ENCODE measurements at places on chromosomes 6 and 20.

GRCh38 chr20:41118632-41119031 is 18.7 kb upstream of the PLCG1 start:
- no peak for DNase-seq

GRCh38 chr6:11333132-11333849 is 100.8 kb upstream of the NEDD9 start:
- no peak for DNase-seq

- no peak for DNase-seq
Measured at GRCh38 chr6:22829070-22829469, 259.7 kb downstream of the HDGFL1 start.

DNA sequence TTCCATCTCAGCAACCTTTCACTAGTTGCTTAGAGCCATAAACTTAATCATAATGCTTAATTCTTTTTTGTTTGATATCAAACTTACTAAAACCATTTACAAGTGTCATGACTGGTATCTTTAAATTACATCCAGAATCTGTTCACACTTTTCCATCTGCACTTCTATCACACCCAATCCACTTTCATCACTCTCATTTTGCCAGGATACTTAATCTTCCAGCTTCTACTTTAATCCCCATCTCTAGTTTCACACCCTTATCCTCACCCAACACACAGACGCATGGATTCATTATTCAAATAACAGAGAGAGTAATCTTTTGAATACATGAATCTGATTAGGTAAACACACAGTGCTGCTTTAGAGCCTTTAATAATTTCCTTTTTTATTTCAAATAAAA is 828.4 kb downstream of the HACE1 start:
- no peak for DNase-seq

DNA sequence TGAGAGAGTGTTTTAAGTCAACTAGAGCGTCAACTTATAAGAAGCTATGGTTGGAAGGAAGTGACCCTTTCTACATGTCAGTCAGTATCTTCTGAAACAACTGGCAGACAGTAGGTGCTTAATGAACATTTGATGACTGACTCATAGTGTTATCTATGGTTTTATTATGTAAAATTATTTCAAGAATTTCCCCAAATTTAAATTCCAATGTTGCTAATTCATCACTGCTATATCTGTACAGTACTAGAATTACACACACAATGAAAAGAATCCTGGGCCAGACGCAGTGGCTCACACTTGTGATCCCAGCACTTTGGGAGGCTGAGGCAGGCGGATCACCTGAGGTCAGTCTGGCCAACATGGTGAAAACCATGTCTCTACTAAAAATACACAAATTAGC is 721.4 kb upstream of the FLRT3 start:
- DNase-seq = no peak

DNA sequence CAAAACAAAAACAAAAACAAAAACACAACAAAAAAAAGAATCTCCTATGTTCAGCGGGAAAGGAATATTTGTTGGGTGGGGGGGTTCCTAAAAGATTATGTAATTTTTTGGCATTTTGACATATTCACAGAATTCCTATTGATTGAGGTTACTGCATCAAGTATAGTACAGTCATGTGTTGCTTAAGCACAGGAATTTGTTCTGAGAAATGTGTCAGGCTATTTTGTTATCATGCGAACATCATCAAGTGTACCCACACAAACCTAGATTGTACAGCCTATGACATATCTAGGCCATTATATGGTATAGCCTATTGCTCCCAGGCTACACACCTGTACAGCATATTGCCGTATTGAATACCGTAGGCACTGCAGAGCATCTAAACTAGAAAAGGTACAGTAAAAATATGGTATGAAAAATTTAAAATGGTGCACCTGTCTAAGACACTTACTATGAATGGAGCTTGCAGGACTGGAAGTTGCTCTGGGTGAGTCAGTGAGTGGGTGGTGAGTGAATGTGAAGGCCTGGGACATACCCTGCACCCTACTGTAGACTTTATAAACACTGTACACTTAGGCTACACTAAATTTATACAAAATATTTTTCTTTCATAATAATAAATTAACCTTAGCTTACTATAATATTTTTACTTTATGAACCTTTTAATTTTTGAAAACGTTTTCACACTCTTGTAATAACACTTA is 110.6 kb downstream of the CDKAL1 start:
- no peak for DNase-seq

DNA sequence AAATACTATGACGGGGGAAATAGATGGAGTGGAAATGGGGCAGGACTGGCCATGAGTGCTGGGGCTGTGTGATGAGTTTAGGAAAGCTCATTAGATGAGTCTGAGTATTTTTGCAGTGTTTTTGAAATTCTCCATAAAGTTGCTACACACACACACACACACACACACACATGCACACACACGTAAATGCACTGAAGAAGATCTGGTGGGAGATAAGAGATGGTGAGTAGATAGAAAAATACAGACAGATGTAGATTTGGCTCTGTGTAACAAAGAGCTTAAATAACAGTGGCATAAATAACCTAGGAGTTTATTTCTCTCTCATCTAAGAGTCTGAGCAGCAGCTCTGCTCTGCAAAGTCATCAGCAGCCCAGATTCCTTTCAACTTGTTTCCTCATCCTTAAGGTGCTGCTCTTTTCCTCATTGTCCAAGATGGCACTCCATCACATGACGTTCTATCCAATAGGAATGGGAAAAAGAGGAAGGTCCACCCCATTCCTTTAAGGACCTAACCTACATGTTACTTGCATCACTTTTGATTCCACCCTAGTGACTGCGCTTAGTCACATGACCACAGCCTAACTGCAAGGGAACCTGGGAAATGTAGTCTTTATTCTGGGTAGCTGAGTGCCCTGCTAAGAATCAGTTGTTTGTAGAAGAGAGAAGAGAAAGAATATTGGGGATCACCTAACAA is 76.4 kb downstream of the EYA2 start:
- no peak for DNase-seq

DNA sequence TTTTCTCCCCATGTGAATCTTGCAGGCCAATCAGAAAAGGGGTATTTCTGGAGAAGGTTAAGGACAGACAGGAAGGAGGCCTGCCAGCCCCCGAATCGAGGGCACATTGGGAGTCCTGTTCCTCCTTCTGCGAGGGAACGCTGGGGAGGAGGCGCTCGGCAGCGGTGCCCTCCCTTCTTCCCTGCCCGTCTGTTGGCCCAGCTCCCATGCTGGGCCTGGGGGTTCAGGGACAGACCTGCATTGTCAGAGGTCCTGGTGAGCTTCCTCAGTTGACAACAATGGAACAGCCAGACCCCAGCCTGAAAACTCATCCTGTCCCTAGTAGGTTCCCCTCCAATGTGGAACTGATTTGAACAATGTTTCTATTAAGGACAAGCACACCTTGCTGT is 15.1 kb upstream of the SYNJ2 start:
- no peak for DNase-seq

GRCh38 chr6:159116343-159116742 is 52.9 kb upstream of the FNDC1 start:
- no peak for DNase-seq

- no peak for DNase-seq
Measured at GRCh38 chr6:170160628-170161611, 130.0 kb downstream of the DLL1 start.

DNA sequence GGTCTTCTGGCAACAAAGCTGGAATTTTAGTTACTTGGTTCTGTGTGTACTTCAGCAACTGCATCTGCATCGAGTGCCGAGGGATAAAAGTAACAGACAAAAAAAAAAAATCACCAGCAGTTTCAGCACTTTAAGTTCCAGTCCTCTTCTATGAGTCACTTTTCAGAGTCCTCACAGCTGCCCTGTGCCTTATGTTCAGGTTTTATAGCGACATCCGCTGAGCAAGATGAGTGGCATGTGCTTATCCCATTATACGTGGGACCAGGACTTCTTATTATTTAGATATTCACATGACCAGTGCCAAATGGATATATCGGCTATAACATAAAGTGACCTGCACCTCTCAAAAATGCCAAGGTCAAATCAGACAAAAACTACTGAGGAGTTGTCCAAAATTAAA is 242.9 kb downstream of the FOXA2 start:
- no peak for DNase-seq

GRCh38 chr20:14189794-14190402 is 147.5 kb downstream of the FLRT3 start:
- DNase-seq = no peak

- no peak for DNase-seq
Measured at GRCh38 chr20:62381202-62381797, 5.6 kb upstream of the RPS21 start.

DNA sequence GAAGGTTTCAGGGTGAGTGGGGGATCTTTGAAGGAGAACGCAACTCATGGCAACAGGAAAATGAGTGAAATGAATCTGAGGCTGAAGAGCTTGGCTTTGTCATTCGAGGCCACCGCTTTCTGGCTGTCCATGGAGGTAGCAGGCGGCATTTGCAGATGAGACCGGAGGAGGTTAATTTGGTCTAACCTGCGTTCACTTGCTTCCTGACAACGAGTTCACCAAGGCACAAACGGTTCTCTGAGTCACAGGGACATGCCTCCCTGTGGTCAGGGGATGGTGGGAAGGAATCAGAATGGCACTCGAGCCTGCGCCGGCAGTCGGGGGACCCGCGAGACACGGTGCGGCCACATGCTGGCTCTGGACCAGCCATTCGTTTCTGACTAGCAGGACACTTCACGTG is 75.0 kb downstream of the IRF4 start:
- no peak for DNase-seq

DNA sequence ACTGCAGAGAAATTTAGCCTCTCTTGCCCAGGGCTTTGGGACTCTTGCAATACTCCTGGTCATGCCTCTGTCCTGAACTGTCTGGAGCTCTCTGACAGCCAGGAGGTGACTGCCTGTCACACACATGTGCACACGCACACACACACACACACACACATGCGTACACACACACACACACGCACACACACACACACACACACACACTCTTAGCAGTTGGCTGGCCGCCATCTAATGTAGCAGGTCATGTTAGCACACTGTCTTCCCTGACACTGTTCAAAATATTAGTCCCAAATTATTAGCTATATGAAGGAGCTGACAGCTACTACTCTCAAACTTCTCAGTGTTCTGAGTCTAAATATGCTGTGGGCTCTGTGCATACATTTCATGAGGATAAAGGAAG is 60.9 kb downstream of the IPCEF1 start:
- no peak for DNase-seq

DNA sequence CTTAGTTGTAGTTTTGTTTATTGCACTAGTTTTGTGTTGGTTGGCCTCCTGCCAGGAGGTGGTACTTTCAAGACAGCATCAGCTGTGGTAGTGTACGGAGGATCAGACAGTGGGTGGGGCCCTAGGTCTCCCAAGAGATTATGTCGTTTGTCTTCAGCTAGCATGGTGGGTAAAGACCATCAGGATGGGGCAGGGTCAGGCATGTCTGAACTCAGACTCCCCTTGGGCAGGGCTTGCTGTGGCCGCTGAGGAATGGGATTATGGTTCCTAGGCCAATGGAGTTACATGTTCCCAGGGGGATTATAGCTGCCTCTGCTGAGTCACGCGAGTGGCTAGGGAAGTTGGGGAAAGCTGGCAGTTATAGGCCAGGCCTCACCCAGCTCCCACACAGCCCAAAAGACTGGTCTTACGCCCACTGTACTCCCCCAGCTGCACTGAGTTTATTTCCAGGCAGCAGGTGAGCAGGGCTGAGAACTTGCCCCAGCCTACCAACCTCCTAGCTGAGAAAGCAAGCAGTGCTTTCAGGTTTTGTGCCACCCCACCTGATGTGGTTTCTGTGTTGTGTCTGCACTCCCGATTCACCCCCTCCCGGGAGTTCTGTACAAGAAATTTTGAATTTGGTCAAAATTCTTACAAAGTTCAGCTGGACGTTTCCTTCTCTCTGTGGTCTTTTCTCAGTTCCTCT is 24.7 kb downstream of the ZSCAN31 start:
- no peak for DNase-seq

GRCh38 chr6:142706210-142706609 is 238.8 kb downstream of the HIVEP2 start:
- no peak for DNase-seq

- no peak for DNase-seq
Measured at GRCh38 chr6:12295558-12296254, 5.5 kb downstream of the EDN1 start.

DNA sequence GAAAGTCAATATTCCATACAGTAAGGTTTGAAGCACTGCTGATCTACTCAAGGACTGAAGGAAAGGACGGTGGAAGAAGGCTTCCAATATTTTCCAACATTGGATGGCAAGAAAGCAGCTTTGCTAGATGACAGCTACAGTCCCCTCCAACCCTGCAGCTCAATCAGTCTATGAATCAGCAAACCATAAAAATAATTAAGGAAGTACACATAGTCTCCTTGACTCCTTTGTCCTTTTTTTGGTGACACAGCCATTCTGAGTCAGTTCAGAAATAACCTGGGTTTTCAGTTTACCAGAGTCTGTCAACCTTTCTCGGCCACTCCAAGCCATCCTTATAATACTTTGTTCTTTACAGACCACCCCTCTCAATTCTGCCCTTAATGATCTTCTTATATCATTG is 232.5 kb downstream of the IBTK start:
- DNase-seq = no peak

DNA sequence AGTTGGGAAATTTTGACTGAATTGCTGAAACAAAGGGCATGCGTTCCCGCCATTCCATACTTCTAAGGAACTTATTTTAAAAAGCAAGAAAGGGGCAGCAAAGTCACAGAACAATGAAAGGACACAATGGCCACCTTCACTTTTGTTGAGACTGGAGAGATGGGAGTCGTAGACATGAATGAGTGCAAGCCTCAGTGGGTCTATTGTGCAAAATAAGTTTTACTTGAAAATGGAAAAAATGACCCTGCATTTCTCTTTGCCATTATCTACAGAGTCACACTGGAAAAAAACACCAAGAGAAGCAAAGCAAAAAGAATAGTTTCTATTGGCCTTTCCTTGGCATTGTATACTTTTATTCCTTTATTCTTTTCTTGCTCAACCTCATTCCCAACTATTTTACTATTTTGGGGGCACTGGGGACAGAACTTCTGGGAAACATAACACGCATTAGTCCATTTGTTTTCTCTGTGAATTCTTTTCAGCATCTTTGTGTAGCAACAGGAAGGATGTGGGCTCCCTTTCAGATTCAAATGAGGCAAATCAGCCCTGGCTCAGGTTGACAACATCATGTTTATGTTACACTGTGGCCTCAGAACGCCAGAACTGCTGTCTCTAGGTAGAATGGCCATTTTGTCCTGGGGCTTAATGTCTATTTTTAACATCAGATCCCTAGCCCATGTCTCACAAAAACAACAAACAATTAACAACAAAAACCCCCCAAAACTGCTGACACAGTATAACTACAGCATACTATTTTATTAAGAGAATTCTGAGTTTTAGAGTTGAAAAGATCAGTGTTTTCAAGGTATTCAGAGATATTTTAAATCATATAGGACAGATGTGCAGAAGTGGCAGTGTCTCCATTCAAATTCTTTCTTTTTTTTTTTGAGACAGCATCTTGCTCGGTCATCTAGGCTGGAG is 122.2 kb downstream of the FYN start:
- no peak for DNase-seq

DNA sequence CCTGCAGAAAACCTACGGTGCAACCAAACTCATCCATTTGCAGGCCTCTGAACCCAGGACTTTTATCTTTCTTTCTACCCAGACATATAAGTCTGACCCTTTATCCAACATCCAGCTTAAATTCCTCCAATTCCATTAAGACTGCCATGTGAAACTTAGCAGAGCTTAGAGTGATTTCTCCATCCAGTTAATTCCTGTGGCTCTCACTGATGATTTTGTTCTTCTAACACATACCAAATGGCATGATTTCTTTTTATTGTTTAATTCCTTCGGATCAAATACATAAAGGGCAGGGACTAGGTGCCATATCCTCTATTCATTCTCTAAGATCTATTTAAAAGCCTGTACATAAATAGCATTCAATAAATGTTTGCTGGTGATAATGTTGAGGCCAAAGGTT is 92.9 kb downstream of the TASP1 start:
- DNase-seq = no peak

All from stimulated activated CD8-positive, alpha-beta memory T cell treated with anti-CD3 and anti-CD28 coated beads, Interleukin-7, amount 100 ng/mL, for 1 hour (primary cell).